ENCODE measurements at places on chromosomes 3 and 15.
A peak's percentile ranks its signal among the peaks of the same experiment; 100 is the strongest.

DNA sequence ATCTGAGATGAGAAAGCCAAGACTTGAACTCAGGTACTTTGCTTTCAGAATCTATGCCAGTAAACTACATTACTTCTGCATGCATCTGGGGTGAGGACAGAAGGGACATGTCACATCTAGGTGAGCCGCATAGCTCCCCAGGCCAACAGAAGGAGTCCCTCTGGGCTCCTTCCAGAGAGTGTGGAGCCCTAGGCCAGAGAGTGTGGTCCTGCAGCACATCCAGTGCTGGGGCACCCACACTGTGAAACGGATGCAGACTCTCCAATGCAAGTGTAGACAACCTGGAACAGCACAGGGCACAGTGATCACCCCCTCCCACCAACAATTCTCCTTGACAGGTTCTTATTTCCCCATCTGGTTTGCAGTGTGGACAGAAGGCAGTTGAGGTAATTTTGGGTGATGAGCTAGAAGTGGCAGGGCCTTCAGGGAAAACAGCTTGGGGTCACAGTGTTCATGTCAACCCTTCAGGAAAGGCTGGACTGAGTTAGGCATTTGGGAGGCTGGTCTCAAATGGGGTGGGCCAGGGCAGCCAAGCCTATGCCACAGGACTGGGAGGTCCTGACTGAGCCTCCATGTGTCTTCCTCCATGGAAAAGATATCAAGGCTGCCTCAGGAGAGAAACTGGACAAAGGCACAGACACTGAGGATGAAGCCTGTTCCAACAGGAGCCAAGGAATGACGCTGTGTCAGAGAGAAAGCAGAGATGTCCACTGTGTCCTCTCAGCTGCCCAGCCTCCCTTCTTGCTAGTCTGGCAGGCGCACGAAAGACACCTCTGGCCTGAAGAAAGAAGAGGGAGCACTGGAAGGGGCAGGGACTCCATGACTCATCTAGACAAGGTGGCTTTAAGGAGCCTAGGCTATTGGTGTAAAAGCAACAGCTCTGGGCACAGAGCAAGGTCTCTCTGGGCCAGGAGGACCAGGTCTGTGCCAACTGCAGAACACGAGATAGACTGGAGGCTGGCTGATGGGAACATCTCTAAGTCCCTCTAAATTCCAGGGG, 1.7 kb downstream of the PLCD1 start:
- DNase-seq = no peak

- no peak for DNase-seq
These were observed 33.6 kb downstream of the NEK10 start for GRCh38 chr3:27335571-27335970.

DNA sequence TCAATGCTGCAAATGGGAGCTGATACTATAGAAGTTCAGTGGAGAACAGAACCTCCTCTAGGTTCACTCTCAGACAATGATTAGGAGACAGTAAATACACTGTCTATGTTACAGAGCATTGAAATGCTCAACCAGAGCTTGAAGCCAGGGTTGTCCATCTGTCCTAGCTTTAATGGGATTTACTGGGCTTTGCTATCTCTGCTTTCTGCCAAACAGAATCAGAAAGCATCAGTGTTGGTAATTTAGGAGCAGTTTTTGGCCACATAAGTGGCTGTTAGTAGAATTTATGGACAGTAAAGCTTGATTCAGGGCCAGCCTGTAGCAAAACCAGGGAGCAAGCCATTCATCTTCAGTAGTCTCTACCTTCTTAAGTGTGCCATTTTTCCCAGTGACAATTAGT, 396.3 kb downstream of the LSAMP start:
- no peak for DNase-seq

DNA sequence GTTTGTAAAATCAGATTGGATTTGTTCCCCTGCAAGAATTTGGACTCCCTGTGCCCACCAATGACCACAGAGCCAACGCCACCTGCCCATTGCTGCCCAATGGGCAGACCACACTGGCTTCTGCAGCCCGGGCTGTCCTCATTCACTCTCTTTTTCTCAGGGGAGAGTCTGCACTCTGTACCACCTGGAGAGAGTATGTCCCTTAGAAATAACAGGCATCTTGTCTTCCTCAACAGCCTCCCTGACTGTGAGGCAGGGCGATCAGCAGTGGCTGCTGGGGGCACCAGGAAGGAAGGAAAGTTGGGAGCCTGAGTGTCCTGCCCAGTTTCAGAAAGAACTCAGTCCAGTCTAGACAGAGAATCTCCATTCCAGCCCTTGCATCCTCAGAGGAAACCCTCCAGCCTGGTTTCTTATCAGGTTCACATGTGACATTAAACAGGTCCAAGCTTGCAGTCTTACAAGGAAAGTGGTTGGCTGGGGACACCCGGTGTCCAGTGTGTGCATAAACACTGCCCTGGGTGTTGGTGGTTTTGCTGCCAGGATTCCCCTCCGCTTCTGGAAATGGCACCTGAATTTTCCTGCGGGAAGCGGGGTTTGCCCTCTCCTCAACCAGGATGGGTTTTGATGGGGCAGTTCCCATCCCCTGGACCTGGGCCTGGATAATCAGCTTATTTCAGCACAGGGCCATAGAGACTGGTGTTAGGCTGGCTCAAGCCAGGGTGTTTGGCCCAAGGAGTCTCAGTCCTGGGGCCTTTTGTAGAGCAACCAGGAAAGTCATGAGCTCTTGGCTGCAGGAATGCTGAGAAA, 37.2 kb downstream of the SSUH2 start:
- no peak for DNase-seq

DNA sequence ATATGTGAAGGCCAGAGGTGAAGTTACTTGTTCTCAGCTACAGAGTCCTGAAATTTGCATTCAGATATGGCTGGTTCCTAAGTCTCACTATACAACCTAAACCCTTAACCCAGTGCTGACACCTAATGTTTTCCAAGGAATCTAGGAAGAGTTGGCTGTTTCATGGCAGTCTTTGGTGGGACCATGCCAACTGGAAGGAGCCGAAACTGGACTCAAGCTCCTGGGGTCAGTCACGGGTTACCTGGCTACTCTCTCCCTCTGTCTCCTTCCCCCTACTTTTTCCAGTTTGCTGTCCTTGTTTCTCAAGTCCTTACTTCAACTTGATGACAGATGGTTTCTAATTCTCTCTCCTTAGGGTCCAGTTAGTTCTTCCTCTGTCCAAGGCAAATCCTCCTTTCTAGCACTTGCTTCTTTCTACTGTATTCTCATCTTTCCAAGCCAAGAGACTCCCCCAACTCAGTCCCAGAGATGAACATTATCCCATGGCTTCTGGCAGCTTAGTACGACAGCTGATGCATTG, 88.6 kb upstream of the COL6A5 start:
- DNase-seq = no peak

DNA sequence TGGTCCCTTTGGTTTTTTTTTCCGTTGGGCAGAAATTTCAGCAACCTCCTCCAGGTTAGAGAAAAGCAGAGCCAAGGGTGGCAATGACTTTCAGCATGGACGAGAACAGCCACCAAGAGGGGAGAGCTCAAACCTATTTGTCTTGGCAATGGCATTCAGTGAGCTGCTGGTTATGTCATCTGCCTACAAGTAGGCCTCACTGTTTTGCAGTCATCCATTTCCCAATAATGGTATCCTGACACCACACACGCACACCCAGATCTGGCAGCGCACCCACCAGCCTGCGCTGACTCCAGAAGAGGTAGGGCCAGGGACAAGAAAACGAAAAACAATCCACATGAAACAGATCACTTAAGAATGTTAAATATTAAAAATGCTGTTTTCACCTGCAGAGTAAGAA, 92.3 kb downstream of the MAGI1 start:
- DNase-seq = no peak

GRCh38 chr15:81296673-81297072, 27.3 kb downstream of the STARD5 start:
- peak; percentile 68 for DNase-seq

GRCh38 chr3:17040990-17041377, 156.2 kb downstream of the PLCL2 start:
- no peak for DNase-seq

GRCh38 chr3:127092776-127093175, 100.2 kb upstream of the PRR23E start:
- DNase-seq = no peak

- DNase-seq = no peak
These were observed 110.0 kb downstream of the RAB11A start for GRCh38 chr15:65979316-65979715.

DNA sequence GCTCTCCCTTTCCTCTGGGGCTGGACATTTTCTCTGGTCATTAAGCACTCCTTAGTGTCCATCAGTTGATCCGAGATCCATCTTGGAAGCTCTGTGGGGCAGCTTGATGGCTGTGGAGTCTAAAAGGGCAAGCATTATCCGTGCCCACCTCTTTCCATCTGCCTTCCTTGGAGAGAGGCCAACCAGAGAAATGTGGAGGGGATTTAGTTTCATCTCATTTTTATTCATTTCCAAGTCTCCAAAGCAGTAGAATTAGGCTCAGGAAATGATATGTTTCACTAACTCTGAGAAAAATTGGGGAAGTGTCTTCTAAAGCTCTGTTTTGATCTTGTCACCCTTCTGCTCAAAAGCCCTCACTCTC, 95.9 kb upstream of the KLHL25 start:
- no peak for DNase-seq

GRCh38 chr3:197356275-197356674, 57.9 kb upstream of the DLG1 start:
- DNase-seq = no peak

Measured in left colon (tissue), 2 donors.